Lung microvascular endothelial cell (primary cell): ENCODE measurements at places on chromosomes 2 and 18. TPM values are rescaled to one million over a fixed set of nuclear protein-coding genes. Genes with fewer than 3 reads are reported as not detected.
A peak's percentile ranks its signal among the peaks of the same experiment; 100 is the strongest.

Gene PMS1
- 11.3 and 21.8 TPM in 2 replicates for total RNA-seq

Gene THOC1
- total RNA-seq = 16.3 and 26.0 TPM in 2 replicates

Gene BMPR2
- 34.4 and 41.7 TPM in 2 replicates for total RNA-seq

Gene DDX1
- 61.5 and 61.7 TPM in 2 replicates for total RNA-seq

Gene MGAT5
- total RNA-seq = 68.0 and 158 TPM in 2 replicates

Gene TCF23
- not detected in 2 replicates for total RNA-seq

Gene CNOT9
- total RNA-seq = 35.7 and 38.3 TPM in 2 replicates

Gene DUSP19
- 1.5 and 3.6 TPM in 2 replicates for total RNA-seq

Gene SANBR
- total RNA-seq = 7.8 and 15.1 TPM in 2 replicates

Gene DES
- total RNA-seq = 0.20 TPM in 1 of 2 replicates, not detected in the other

Gene B4GALT6
- 4.4 and 5.4 TPM in 2 replicates for total RNA-seq

Gene SPP2
- not detected in 2 replicates for total RNA-seq

Gene LIMS3
- total RNA-seq = 5.4 and 15.5 TPM in 2 replicates

DNA sequence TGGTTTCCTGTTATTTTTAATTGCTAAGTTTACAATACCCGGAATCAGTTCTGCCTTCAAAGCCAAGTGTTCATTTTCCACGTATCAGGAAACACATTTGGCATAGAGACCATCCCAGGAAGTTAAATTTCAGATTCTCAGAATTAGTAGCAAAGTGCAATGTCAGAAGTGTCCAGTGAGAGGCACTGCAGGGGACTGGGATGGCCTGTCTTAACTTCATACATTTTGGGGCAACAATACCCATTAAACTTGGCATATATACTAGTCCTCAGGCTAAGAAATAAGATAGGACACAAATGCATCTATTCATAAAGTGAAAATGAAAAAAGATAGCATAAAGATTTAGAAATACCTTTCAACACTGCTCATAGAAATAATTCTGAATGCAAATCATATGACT lies 1.5 kb upstream of the IL1RL2 start:
- peak; percentile 72 for DNase-seq

DNA sequence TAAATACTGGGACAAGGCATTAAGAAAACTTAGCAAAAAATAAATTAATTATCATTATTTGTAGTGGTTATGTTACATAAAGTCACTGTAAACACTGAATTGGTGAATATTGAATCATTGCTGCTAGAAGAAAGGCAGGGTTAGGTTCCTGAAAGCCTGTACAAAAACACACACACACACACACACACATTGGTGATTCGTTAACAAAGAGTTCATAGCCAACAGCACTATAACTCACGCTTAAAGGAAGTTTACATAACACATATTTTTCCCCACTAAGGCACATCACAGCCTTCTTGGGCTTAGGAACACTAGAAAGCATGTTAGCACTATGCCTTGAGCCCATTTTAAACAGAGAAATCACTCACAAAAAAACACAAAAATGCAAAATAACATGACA lies 690.0 kb upstream of the PIK3C3 start:
- DNase-seq = no peak

DNA sequence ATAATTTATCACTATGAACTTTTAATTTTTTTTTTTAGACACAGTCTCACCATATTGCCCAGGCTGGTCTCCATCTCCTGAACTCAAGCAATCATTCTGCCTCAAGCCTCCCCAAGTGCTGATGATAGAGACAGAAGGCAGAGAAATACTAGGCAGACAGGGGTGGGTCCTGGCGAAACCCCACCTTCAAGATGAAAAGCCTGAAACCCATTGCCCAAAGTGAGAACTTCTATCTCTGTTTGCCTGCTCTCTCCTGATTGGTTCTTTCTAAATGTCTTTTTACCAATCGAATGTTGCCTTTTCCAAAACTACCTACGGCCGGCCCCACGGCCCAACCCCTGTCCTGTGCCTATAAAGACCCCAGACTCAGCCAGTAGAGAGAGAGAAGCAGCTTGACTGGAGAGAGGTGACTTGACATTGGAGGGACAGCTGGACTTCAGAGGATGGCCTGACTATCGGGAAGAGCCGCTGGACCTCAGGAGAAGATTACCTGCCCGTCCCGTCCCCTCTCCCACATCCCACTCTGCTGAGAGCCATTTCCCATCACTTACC lies 21.9 kb downstream of the PRKD3 start:
- no peak for DNase-seq

DNA sequence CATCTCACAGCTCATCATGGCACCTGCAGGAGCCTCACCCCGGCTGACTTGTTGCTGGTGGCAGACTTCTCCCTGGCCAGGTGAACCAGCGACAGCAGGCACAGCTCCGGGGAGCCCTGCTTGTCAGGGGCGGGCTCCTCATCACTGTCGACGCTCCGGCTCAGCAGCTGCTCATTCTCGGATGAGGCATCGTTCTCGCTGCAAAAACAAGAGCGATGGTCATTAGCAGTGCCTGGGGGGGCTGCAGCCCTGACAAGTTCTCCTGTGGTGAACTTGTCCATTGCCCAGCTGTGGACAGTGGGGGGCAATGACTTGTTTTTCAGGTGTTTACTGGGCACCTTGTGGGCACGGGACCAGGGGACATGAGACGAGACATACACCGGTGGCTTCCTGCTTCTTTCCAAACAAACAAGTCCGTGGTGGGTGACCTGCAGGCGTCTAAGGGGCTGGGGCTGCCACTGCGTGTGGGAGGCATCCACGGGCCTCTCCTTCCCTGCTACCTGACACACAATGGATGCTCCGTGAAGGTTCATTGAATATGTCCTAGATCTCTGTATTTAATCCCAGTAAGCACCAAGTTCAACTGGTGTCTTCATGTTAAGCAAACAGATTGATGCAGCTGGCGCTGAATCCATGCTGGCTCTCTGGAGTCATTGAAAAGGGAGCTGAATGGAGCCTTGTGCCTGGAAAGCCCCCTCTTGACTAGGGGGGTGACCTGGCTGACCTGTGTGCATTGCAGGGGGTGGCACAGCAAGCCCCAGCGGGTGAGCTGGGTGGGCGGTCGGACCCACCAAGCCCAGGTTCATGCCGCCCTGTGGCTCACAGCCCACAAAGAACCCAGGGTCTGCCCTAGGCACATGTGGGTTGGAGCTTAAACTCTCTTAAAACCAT lies 81.0 kb downstream of the EDAR start:
- DNase-seq = no peak

DNA sequence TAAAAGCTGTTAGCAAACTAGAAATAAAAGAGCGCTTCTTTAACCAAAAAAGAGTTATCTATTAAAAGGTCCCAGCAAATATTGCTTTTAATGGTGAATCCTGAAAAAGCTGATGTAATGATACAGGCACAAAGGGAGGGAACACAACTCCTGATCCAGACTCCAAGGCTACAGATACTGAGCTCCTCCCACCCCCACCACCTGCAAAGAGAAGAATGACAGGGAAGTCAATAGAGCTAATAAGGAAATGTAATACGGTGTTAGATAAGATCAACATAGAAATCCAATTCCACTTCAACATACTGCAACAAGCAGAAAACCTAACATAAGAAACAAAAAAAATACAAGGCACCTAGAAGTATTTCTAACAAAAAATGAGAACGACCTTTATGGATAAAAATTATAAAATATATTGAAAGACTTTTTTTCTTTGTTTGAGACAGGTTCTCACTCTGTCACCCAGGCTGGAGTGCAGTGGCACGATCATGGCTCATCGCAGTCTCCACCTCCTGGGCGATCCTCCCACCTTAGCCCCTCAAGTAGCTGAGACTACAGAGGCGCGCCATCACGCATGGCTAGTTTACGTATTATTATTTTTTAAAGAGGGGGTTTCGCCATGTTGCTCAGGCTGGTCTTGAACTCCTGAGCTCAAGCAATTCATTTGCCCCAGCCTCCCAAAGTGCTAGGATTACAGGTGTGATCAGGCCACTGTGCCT lies 192.2 kb downstream of the HDAC4 start:
- DNase-seq = no peak

DNA sequence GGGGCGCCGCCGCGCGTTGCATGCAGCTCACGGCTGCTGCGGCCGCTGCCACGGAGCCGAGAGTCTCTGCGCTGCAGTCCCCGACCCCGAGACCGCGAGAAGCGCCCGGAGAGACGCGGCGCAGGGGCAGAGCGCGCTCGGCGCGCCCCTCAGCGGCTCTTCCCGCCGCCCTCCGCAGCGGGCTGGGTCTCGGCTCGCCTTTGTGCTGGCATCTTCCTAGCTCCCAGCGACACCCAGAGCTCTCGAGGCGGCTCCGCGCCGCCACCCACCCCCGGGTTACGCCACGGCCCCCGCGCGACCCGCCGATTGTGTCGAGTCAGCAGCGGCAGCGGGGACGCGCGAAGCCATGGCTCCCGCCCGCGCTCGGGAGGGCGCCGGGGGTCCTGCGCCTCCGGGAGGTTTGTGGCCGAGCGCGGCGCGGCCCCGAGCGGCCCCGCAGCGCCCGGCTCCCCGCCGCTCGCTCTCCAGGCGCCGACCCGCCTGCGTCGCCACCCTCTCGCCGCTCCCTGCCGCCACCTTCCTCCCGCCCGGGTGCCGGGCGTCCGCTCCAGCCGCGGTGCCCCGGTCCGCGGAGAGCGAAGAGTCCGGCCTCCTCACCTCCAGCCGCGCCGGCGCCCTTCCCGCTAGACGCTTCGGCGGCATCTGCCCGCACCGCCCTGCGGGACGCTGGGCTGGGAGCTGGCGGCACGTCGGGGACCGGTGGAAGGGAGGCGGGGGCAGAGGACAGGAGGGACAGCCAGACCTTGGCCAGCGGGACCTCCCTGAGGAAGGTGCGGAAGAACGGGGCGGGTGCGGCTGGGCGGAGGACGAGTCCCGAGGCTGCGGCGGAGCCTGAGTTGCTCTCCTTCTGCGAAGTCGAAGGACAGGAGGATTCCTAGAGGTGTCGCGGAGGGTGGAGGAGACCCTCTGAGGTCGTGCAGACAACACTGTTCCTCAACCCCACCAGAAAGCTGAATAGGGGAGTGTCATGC lies 46.3 kb upstream of the CCDC150 start:
- DNase-seq = peak; percentile 77

- no peak for DNase-seq
Measured at GRCh38 chr2:239000089-239000488, 152.2 kb downstream of the TWIST2 start.

GRCh38 chr2:173394091-173394974 lies 39.7 kb downstream of the CDCA7 start:
- no peak for DNase-seq

GRCh38 chr2:234998404-234999211 lies 46.8 kb downstream of the SH3BP4 start:
- DNase-seq = peak; percentile 44

- DNase-seq = no peak
Measured at GRCh38 chr2:104786204-104786603, 67.7 kb upstream of the POU3F3 start.

GRCh38 chr18:79335833-79336360 lies 59.8 kb upstream of the NFATC1 start:
- DNase-seq = no peak

DNA sequence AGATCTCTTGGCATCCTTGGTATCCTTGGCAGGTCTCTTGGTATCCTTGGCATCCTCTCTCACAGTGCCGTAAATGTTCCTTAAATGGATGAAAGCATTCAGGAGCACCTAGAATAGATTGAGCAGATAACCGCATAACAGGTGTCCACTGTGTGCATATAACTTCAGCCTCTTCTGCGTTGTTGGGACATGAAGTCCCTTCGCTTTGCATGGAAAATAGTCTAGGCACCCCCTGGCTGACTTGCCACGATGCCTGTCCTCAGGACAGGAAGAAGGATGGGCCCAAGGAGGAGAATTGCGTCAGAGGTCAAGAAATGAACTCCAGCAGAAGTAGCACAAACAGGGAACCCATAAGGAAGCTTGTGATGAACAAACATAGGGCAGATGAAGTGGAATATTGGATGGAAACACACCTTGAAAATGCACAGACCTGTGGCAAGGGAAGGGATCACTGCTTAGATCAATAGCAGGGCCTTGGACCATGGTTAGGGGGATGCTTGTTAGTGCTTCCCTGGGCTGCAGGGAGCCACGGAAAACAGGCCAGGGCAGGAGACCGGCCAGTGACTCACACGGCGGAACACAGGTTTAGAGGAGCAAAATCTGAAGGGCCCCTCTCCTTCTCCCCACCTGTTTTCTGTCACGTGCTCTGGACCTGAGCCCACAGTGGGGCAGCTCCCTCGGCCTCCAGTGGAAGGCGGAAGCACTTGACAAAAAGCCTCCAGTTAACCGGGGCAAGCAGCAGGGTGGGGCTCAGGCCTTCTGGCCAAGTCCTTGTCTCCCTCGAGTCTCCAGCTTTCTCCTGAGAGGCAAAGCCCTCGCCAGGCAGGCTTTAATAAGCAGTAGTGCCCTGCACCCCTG lies 99.2 kb upstream of the ASAP2 start:
- peak; percentile 38 for DNase-seq

- DNase-seq = no peak
Measured at GRCh38 chr18:58132595-58133261, 88.7 kb downstream of the NEDD4L start.

DNA sequence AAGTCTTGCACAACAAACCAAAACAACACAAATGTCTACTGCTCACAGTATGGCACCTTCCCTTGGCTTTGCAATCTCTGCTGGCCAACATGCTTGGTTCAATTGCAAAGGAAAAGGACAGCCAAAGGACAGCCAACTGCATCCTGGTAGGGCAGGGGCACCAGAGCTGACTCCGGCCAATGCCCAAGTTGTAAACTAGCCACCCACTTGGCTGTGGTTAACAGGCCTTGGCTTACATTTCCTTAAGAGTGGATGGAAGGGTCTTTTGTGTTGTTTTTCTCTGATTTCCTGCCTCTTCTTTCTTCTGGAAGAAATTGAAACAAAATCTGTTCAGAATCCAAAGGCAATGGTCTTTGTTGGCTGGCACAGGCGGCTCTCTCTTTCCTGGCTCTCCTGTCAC lies 119.1 kb upstream of the TRIB2 start:
- DNase-seq = no peak

- no peak for DNase-seq
Measured at GRCh38 chr2:227482638-227483340, 10.8 kb downstream of the AGFG1 start.

DNA sequence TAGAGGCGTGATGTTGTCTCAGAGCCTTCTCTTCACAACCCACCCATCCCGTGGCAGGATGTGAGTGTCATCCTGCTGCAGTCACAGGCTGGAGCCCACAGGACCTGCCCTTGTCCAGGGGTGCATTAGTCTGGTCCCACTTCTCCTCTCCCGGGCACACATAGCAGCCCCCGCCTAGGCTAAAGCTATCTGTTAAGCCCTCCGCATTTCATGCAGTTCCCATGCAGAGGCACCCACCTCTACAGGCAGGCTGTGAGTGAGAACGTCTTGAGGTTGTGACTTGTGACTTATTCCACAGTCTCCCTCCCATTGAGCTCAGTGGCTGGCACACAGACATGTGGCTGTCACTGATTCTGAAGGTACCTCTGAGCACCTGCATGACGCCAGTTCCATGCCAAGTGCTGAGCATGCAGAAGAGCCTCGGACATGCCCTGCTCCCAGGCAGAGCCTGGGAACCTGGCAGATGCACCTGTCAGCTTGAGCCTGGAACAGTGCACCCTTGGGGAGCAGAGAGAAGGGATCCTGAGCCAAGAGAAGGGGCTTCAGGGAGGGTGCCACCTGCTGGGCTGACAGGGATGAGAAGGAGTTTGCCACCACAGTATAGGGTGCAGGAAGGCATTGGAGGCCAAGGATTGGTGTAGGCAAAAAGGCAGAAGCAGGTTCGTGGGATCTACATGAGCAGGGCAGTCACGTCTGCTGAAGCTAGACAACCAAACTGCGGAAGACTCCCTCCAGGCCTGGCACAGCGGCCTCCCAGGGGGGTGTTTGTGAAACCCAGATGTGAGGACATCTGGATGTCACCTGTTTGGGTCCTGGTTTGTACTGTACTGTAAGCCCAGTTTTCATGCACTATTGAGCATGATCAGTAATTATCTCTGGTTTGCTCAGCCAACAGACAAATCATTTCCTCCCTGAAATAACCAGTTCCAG lies 213.6 kb downstream of the GLI2 start:
- peak; percentile 34 for DNase-seq
